ENCODE measurements at places on chromosomes 16 and 17.

- DNase-seq: peak; percentile 65
Measured at GRCh38 chr17:1908699-1909309, 79.0 kb downstream of the RPA1 start.

GRCh38 chr16:56841233-56841632, 23.8 kb upstream of the SLC12A3 start:
- DNase-seq: no peak

DNA sequence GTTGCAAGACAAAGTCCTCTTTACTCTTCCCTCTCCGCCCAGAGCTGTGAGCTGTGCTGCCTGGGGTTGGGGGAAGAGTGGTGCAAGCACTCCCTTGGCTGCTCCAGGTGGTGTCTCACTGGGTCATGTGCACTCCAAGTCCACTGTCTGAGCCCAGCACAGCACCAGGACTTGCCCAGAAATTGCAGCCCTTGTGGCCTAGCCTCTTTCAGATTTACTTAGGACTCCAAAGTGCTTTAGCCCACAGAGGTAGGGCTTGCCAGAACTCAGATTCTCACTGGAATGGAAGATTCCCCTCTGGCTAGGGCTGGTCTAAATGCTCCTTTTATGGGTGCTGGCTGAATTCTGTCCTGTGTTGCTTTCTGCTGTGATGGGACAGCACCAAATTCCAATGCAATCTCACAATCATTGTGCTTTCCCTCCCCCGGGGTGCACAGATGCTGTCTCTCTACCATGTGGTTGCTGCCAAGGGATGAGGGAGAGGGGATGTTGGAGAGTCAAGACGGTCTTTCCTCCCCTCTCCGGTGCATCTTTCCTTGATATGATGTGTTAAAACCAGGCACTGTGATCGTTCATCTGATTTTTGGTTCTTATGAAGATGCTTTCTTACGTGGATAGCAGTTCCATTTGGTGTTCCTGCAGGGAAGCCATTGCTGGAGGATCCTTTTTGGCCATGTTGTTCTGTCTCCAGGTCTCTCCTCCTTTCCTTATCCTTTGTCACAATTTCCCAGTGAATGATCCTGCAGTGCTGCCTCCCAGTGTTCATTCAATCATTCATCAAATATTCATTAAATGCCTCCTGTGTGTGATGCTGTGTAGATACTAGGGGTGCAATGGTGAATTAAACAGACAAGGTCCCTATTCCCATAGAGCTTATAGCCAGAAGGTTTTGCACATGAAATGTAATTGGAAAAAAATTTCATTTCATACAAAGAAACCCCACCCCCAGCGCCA, 216.3 kb downstream of the SPECC1 start:
- DNase-seq: no peak

GRCh38 chr17:65941356-65941899, 250.5 kb downstream of the CEP112 start:
- DNase-seq: no peak

DNA sequence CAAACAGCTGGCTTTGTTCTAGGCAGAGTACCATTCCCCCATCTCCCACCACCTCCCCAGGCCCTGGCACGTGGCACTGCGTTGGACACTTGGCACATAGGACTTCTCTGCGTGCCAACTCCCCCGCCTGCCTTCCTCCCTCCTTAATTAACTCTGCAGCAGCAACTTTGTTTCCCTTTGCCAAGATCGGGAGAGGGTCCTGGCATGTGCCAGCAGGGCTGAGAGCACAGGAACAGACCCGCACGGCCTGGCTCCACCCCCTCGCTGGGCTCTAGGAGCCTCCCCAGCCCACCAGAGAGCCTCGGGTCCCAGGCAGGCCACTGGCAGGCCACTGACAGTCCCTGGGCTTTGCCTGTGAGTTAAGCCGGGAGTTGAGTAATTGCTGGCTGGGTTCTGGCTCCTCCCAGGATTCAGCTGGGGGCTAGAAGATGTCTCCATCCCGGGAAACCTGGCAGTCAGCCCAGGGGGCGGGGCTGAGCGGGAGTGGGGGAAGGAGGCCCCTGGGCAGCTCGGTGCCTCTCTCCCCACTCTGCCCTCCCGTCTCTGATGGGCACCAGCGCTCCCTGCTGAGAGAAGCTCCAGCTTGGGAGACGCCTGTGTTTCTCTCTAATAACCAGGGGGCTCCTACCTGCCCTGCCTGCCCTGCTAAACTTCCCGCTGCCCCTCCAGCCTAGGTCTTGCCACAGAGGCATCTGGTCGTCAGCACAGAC, 224.0 kb upstream of the TNRC6C start:
- DNase-seq: peak; percentile 84
